H9 (cell line): ENCODE measurements at places on chromosomes 5 and 9. TPM values are rescaled to one million over a fixed set of nuclear protein-coding genes. Genes with fewer than 3 reads are reported as not detected.

DNA sequence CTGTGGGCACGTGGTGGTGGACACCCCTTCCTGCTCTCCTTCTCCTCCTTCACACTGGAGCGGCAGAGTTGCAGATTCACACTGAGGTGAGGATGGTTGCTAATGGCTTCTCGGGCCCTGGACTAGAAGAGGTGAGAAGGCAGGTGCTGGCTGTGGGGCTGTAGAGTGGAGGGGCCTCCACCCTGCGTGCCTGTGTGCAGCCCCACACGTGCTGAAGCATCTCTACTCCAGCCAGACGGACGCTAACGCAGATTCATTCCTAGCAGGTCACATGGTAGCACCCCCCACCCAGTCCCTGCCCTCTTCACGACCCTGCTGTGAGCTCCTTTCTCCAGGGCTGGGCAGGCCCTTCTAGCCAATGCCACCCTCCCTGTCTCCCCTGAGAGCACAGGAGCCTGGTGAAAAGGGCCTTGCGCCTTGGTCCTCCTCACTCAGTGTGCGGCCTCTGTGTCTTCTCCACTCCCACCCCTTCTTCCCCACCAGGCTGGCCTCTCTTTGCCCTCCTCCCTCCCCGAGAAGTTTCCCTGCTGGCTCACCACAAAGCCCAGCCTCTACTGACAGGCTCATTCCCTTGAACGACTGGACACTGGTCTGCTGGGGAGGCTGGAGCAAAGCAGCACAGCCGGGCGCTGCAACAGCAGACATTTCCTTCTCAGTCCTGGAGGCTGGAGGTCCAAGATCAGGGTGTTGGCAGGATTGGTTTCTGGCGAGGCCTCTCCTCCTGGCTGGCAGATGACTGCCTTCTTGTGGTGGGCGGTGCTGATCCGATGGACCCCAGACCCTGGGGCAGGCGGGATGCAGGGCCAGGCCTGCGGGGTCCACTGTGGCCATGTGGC lies 14.2 kb downstream of the CACNA1B start:
- DNase-seq, result no peak

- DNase-seq, result peak; percentile 11
Observed at GRCh38 chr5:3352711-3353110, 242.9 kb upstream of the IRX1 start.

- DNase-seq, result no peak
Observed at GRCh38 chr5:65391591-65391990, 90.1 kb downstream of the ADAMTS6 start.

GRCh38 chr5:149838881-149839739 lies 105.5 kb downstream of the PDE6A start:
- no peak for DNase-seq

GRCh38 chr5:155773680-155774079 lies 553.3 kb upstream of the SGCD start:
- DNase-seq, result no peak

GRCh38 chr9:130989391-130989790 lies 19.6 kb upstream of the LAMC3 start:
- DNase-seq, result no peak

DNA sequence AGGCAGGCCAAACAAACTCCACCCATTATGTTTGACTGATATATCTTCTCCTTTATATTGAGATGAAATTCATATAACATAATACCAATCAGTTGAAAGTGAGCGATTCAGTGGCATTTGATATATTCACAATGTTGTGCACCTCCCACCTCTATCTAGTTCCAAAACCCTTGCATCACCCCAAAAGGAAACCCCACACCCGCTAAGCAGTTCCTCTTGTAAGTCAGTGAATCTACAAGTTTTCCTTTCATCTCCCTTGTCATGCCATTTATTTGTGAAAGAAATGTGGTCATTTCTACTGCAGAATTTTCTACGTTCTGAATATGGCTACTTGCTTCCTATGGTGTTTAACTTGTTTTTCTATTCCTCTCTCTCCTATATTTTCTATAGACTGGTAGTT lies 99.4 kb upstream of the PTPN3 start:
- DNase-seq, result no peak

GRCh38 chr5:158074992-158075769 lies 216.2 kb upstream of the CLINT1 start:
- DNase-seq, result peak; percentile 68

GRCh38 chr9:112233769-112234168 lies 58.7 kb upstream of the SUSD1 start:
- DNase-seq, result no peak

- DNase-seq, result peak; percentile 72
Observed at GRCh38 chr5:175867587-175868347, 3.6 kb upstream of the CPLX2 start.

- DNase-seq, result no peak
Observed at GRCh38 chr9:4620057-4620765, 41.9 kb upstream of the PLPP6 start.

- no peak for DNase-seq
Observed at GRCh38 chr9:22039258-22039657, 30.2 kb upstream of the CDKN2B start.

CDH18 gene
- 0.61 TPM in 1 of 2 replicates, not detected in the other for total RNA-seq

RNF183 gene
- total RNA-seq, result 0.33 TPM in 1 of 2 replicates, not detected in the other

PFDN1 gene
- total RNA-seq, result 56.2 and 58.3 TPM in 2 replicates

LOX gene
- total RNA-seq, result 0.61 and 0.79 TPM in 2 replicates

KIAA0825 gene
- total RNA-seq, result 1.8 and 1.9 TPM in 2 replicates
